ENCODE measurements at places on chromosomes 2 and 18.

- DNase-seq, result no peak
Measured at GRCh38 chr2:182110347-182110746, 124.7 kb downstream of the PPP1R1C start.

- no peak for DNase-seq
Measured at GRCh38 chr2:101858246-101858645, 133.5 kb upstream of the IL1R2 start.

- no peak for DNase-seq
Measured at GRCh38 chr2:6654279-6654678, 211.4 kb downstream of the CMPK2 start.

DNA sequence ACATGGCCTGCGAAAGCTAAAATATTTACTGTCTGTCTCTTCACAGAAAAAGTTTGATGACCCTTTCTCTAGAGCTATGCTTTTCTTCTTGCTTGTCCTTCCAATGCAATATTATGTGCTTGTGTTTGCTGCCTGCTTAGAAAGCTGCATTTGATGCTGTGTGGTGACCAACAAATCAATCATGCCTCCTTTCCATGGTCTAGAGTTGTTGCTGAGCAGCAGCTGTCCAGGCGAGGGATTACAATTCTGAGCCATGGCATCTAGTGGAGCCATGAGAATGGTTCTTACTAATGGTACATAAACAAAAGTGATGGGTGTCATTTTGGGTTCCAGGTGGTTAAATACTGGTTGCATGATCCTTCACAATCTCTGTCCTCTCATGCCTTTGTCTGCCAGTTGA, 1142.1 kb downstream of the DPP10 start:
- DNase-seq, result no peak

- DNase-seq, result no peak
Measured at GRCh38 chr2:99928470-99929053, 213.8 kb downstream of the AFF3 start.

DNA sequence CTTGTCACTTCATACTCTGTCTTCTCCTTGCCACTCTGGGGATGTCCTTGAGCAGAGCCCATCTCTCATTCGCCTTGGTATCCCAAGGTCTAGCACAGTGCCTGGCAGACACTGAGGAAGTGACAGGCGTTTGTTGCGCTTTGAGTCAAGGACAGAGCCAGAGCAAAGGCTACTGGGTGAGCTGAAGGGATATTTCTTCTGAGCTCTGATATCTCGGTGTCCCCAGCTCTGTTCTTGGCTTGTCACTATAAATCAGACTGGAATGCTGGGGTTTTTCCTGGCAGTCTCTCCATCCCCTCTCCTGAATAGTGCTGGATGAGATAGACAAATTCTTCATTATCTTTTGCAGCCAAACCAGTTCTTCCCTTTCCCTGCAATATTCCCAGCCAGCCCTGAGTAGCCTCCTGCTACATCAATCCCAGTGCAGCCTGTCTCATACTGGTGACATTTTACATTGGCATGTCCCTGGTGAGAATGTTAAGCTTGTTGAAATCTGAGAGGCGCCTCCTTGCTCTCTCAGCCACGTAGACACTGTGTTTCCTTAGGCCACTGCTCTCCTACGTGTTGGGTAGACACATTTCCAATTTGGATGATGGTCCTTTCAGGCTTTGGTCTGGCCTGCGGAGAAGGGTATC, 61.7 kb downstream of the CTIF start:
- DNase-seq, result no peak

DNA sequence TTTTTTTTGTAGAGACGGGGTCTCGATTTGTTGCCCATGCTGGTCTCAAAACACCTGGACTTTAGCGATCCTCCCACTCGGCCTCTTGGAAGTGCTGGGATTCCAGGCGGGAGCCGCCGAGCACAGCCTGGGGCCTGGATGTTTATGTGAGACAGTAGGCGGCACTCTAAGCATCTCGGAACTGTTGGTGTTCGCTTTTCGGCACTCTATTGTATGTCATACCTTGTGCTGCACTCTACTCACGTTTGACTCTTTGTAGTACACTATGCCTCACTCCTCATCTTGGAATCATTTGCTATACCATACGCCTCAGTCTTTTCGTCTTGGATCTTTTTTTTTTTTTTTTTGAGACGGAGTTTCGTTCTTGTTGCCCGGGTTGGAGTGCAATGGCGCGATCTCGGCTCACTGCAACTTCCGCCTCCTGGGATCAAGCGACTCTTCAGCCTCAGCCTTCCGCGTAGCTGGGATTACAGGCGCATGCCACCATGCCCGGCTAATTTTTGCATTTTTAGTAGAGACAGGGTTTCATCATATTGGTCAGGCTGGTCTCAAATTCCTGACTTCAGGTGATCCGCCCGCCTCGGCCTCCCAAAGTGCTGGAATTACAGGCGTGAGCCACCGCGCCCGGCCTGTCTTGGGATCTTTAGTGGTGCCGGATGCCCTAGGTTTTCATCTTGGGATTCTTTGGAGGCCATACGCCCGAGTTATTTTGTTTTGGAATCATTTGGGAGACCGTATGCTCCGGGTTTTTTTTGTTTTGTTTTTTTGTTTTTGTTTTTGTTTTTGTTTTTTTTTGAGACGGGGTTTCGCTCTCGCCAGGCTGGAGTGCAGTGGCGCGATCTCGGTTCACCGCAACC, 24.2 kb upstream of the ZDBF2 start:
- no peak for DNase-seq

Data from Right ventricle myocardium inferior (tissue), 1 donor.